ENCODE measurements at places on chromosomes 12 and 14.

GRCh38 chr12:107159384-107159900, 66.1 kb upstream of the CRY1 start:
- DNase-seq: no peak

- peak; percentile 21 for DNase-seq
These were observed 334 bp upstream of the TMEM132C start for GRCh38 chr12:128266541-128267130.

GRCh38 chr14:86723254-86723624, 1193.3 kb downstream of the FLRT2 start:
- DNase-seq: no peak

DNA sequence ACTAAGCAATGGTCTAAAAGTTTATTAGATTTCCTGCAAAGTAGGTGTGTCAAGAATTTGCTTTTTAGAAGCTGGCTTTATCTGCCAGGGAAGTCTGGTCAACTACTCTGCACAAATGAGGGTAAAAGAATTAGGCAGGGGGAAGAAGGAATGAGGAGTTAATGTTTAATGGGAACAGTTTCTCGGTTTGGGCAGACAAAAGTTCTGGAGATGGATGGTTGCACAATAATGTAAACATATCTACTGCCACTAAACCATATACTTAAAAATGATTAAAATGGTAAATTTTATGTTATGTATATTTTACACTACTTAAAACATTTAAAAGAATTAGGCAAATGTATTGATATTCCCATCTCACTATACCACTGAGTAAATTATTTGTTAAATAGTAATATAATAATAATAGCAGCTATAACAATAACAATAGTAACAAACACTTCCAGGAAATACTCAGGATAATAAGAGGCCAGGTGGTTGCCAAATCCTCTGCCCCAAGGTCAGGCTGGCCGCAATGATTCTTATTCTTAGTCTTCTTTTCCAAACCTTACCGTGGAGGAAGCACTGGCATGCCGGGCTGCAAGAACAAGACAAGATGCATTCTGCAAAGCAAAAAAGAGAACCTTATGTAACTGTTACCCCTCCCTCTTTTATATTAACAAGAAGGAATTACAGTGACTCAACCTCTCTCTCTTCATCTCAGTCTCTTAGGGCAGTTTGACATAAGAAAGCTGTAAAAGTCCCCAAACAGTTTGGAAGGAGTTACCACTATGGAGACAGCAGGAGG, 13.9 kb downstream of the CS start:
- no peak for DNase-seq

- no peak for DNase-seq
These were observed 106.9 kb upstream of the OR4E1 start for GRCh38 chr14:21780429-21781084.

- DNase-seq: no peak
These were observed 67.6 kb upstream of the TTC7B start for GRCh38 chr14:90883782-90884181.

DNA sequence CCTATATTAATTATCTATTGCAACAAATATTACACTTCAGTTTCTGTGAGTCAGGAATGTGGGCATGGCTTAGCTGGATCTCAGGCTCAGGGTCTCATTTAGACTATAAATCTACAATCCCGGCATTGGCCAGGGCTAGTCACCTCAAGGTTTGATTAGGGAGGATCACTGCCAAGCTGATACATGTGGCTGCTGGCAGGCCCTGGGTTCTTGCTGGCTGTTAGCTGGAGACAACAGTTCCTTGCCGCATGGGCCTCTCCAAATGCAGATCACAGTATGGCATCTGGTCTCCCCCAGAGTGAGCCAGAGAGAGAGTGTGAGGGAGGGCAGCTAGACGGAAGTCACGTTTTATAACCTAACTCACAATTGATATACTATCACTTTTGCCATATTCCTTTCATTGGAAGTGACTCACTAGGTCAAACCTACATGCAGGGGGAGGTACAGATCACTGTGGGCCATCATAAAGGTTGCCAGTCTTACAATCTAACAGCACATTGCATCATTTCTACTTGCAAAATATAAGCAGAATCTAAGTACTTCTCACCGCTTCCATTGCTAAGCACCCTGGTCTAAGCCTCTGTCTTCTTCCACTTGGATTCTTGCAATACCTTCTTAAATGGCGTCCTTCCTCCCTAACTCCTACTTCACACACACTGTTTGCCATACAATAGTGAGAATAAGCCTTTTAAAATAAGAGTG, 174.0 kb upstream of the ARHGAP5 start:
- DNase-seq: no peak

- DNase-seq: no peak
These were observed 30.7 kb downstream of the FLVCR2 start for GRCh38 chr14:75609116-75609515.

DNA sequence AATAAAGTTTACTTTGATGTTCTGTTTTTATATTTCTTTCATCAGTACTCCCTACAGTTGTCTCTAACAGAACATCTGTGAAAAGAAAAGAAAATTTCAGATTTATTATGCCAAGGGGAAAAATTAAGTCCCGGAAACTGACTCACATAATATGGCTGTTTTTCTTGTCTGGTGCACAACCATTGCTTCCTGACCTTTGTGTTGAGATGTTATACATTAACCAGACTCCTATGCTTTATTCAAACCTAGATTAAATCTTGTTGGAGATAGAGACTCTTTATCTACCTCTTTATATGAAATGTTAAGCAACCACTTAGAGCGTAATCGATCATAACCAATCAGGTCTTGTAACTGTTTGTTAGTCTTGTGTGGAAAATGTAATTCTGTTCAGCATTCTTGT, 37.6 kb upstream of the BICD1 start:
- DNase-seq: no peak
